ENCODE measurements at places on chromosomes 13 and 19.
A peak's percentile ranks its signal among the peaks of the same experiment; 100 is the strongest.

DNA sequence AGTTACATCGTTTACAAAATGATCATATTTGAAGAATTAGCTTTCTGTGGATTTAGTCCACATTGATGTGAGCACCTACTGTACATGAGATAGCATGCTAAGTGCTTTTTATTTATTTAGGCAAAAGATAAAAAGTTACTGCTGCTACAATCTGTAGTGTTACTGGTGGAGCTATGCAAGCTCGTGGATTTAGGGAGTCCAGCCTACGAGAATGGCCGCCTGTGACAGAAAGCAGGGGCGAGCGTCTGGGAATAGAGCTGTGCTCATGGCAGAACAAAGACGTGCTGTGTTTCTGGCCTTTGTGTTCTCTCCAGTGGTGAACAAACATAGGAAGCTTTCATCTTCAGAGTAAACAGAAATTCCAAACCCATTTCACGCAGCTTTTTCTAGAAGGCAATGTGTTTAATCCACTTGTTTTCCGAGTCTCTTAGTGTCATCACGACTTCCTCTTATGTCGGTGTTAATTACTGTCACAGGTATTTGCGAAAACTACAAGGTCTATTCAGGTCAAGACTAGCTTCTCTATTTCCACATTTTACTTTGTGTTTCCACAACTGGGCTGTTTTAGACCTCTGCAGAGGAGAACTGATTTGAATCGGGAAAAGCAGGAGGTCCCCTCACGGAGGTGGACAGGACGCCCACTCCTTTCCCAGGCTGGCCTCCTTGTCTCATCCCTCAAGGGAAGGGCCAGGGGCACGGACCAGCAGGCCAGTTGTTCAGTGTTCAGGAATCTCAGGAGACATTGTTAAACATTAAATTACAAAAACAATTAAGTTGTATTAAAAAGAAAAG lies 67.3 kb downstream of the ATP11A start:
- no peak for DNase-seq

- no peak for DNase-seq
Measured at GRCh38 chr13:72255908-72256307, 388.9 kb upstream of the DACH1 start.

DNA sequence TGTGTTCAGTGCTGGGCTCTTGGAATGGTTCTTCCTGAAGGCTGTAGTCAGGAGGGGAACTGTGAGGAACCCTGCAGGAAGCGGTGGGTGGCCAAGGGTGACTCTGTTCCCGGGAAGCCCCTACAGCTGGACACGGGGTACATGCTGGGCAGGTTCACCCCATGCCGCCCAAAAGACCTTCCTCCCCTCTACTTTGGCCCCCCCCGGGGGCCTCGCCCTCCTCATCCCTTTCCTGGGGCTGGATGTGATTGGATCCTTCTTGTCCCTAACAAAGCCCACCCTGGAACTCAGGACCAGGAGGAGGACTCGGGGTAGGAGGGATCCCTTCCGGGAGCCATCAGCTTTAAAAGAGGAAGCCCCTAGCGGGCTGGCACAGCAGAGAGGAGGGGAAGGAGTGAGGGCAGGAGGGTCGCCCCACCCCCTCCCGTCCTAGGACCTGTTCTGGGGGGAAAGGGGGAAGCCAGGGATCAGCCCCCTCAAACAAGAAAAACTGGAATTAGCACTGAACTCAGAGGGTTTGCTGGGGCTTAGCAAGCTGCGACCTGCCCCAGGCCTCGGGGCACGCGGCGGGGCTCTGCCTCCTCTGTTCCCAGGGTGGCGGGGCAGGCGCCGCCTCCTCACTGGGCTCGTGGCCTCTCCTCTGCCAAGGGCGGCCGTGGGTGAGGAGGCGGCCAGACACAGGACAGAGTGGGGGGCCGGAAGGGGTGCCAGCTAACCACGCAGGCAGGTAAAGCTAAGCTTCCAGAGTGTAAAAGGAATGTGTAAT lies 4.0 kb downstream of the CEBPA start:
- no peak for DNase-seq

- DNase-seq, result no peak
Measured at GRCh38 chr13:51397262-51397941, 55.4 kb downstream of the INTS6 start.

GRCh38 chr13:101556676-101557123 lies 104.2 kb downstream of the ITGBL1 start:
- no peak for DNase-seq

- DNase-seq, result no peak
Measured at GRCh38 chr13:75302071-75302698, 179.8 kb downstream of the TBC1D4 start.

DNA sequence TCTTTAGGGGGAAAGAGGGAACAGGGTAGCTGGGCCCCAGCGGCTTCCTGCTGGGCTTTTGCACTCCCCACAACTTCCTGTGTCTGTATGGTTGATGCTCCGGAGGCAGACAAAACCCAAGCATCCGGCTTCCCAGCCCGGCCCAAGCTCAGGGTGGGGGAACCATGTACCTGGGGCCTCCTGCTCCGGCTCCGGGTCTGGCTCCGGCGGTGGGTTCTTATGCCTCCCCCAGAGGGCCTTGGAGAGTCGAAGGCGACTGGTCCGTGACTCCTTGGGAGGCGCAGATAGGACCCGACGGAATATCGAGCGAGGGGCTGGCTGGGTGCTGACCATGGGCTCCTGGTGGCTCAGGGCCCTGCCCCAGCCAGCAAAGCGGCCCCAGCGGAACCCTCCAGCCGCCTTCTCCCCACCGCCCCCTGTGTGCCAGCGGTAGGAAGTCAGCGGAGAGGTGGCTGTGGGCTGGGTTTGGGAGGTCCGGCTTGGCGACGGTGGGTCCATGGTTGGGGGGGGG lies 428 bp downstream of the RASAL3 start:
- peak; percentile 66 for DNase-seq

DNA sequence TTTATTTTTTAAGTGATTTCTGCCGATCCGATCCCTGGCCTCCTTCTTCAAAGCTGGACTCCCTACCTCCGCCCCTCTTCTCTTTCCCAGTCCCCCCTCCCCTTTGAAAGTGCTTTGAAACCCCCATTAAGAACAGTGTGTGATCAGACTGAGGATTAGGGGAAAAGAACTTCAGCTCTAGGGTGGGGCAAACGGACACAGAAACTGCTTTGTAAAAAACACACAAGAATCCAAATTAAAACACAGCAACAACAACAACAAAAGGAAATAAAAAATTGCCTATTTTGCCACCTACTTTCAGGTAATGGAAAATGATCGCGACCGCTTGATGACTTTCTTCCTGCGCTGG lies 1.4 kb downstream of the SPRY2 start:
- DNase-seq, result no peak

DNA sequence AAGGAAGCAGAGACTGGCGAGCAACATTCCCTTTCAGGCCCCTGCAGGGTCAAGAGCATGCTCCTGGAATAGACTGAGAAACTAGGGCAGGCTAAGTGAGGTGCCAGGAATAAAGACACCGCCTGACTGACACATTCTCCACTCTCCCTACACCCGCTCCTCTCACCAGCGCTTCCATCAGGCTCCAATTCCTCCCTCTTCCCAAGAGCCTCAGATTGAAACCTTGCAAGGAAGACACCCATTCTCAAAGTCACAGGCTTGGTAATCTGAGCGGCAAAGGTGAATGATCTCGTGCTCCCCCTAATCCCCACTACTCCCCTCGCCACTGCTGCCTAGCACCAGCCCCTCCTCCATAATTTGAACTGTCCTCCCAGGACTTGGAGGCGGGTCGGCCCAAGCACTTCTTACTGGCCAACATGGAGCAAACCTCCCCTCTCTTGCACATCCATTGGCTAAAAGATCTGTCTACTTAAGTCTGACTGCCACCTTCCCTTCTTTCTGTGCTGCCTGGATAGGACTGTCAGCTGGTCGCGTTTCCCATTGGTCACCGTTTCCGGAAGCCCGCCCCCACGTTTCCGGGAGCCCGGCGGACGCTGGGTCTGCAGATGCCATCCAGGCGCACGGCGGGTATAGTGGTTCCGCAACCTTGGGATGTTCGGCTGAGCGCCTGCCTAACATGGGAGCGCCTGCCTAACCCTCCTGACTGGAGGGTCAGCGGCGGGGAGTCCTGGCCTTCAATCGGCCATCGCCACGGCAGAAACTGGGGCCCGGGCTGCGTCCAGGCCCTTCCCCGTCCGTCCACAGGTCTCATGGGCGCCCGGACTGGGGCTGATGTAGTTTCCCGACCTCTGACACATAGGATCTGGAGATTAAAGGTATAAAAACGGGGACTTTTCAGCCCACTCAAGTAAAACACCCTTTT lies 33.6 kb downstream of the ZNF383 start:
- DNase-seq, result peak; percentile 4

GRCh38 chr13:39106216-39107005 lies 68.2 kb downstream of the NHLRC3 start:
- DNase-seq, result no peak

DNA sequence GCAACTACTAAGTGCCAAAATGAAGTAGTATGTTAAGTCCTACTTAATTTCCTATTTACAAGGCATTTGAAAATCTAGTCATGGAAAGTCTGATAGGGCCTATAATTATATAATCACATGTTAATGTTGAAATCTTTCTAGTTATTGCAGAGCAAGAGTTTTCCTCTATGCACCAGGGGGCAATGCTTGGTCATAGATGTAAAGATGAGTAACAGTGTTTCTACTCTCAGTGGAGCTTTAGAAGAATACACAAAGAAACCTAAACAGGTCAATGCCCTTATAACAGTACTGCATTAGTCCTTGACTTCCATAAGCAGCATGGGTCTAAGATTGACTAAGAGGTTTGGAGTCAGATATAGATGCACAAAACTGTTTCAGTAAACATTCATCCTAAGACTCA lies 218.7 kb downstream of the KCTD12 start:
- DNase-seq, result no peak

GRCh38 chr19:49423071-49423984 lies at the start of gene PTH2:
TSS of gene PTH2 (minus strand) at chr19:49423441. CDS start at chr19:49423339, 102 bp downstream.
- DNase-seq, result no peak

- DNase-seq, result no peak
Measured at GRCh38 chr19:35327642-35328041, 1.3 kb upstream of the CD22 start.

Measured in T follicular helper cell (primary cell).